ENCODE measurements at places on chromosomes 12 and 14.

DNA sequence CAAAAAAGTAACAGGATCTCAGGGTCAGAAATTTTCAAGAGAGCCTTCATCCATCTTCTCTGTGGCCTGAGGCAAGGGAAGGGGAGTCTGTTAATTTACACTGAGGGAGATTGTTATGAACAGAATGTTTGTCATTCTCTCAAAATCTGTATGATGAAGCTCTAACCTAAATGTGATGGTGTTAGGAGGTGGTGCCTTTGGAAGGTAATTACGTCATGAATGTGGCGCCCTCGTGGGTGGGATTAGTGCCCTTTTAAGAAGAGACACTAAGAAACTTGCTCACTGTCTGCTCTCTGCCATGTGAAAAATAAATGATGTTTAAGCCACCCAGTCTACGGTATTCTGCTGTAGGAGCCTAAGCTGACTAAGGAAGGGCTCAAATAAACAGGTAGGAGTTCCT lies 521.6 kb downstream of the SNAPC1 start:
- no peak for DNase-seq

- no peak for DNase-seq
Observed at GRCh38 chr14:73467377-73467776, 9.0 kb upstream of the NUMB start.

- DNase-seq: no peak
Observed at GRCh38 chr12:105783983-105784947, 354.5 kb downstream of the NUAK1 start.

- no peak for DNase-seq
Observed at GRCh38 chr12:21559855-21560569, 33.9 kb downstream of the SPX start.

- DNase-seq: no peak
Observed at GRCh38 chr14:50028458-50028857, 87.9 kb downstream of the VCPKMT start.

DNA sequence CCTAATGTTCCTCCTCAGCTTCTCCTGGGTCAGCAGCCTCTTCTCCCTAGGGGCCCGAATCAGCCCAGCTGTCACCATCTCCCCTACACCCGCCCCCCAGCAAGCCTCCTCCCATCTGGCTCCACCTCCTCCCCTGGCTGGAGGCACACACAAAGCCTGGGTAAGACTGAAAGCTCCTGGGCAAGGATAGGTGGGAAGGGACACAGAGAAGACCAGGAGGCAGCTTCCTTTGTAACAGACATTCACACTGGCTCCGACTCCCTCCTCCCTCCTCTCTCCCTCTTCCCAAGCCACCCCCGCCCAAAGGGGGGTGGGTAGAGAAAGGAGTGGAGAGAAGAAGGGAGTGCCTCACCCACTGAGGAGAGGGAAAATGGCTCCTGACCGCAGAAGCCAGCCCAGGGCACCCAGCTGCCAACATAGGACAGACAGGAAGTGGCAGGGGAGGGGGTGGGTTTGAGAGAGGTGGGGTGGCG lies 4.0 kb downstream of the CHD4 start:
- DNase-seq: no peak

- DNase-seq: no peak
Observed at GRCh38 chr12:53890081-53890480, 48.5 kb upstream of the HOXC13 start.

DNA sequence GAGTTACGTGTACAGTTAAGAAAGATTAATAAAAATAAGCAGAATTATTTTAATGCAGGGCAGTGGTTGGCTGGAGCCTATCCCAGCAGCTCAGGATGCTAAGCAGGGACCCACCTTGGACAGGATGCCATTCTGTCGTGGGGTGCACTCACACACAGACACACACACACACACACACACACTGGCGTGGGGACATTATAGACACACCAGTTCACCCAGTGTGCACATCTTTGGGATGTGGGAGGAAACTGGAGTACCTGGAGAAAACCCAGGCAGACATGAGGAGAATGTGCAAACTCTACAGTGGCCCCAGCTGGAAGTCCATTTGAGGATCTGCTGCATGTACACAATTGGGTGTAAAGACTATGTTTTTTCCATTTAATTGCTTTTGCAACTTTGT lies 12.8 kb upstream of the IFI27L2 start:
- DNase-seq: no peak

DNA sequence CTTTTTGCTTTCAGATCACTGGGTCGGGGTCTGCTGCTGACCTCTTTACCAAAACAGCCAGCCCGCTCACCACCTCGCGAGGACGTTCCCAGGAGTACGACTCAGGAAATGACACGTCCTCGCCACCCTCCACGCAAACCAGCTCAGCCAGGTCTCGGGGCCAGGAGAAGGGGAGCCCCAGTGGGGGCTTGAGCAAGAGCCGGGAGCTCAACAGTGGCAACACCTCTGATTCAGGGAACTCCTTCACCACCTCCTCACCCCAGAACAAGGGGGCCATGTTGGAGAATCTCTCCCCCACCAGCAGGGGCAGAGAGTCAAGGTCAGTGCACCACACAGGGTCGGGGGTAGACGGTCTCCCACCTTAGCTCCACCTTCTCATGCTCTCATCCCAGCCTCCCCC lies 33.4 kb upstream of the HSPB8 start:
- no peak for DNase-seq

- no peak for DNase-seq
Observed at GRCh38 chr12:16027002-16027401, 115.9 kb downstream of the DERA start.

DNA sequence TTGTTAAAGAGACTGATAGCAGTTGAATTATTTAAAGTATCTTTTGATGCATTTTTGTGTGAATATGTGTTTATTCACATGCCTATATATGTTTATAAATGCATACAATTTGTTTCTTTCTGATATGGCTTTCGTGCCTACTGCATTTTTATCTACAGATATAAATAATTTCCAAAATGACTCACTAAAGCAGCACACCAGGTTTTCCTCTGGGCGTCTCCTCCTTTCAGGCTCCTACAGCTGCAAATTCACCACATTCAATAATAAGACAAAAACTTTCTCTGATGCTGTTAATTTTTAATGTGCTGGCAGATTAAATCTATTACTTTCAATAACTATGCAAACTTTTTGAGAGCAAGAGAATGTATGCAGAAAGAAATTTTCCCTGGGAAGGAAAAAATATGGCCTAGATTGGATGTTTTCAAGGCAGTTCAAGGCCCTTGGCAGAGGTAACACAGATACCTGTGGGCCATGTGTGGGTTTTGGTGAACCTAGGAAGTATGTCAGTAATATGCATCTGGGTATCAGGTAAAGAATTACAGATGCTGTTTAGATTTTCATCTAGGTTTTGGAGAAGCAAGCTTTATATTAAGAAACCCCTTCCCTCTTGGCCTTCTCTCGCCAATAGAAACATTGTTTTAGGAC lies 381.8 kb downstream of the EGLN3 start:
- DNase-seq: no peak

GRCh38 chr14:59221568-59221967 lies 33.1 kb downstream of the DAAM1 start:
- no peak for DNase-seq

DNA sequence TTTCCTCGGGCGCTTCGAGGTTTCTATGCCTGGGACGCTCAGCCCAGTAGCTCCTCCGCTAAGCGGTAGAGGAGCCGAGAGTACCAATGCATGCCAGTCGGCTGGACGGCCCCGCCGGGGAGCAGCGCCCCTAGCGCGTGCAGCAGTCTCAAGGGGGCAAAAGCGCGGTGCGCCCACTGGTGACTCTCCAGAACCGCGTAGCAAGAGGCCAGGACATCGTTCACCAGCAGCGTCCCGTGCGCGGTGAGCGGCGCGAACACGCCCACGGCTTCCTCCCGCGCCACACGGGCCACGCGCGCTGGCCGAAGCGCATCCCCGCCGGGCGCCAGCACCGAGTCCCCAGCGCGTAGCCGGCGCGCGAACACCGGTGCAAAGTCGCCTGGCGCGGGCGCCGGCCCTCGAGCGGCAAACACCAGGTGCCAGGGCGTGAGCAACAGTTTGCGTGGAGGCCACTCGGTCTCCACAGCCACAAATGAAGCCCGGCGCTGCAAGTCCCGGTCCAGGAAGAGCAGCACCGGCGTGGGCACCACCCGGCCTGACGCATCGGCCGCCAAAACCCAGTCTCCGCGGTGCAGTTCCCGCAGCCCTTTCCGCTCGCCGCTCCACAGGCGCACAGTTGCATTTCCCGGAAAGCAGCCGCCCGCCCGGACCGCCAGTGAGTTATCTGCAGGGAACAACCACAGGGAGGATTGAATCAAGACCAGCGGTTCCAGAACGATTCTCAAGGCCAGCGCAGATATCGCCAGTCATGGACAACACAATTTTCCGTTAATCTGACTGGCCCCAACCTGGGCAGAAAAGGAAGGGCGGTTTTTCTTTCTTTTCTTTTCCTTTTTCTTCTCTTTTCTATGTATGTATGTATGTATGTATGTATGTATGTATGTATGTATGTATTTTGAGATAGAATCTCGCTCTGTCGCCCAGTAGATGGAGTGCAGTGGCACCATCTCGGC lies 4.5 kb downstream of the DHH start:
- peak; percentile 74 for DNase-seq

DNA sequence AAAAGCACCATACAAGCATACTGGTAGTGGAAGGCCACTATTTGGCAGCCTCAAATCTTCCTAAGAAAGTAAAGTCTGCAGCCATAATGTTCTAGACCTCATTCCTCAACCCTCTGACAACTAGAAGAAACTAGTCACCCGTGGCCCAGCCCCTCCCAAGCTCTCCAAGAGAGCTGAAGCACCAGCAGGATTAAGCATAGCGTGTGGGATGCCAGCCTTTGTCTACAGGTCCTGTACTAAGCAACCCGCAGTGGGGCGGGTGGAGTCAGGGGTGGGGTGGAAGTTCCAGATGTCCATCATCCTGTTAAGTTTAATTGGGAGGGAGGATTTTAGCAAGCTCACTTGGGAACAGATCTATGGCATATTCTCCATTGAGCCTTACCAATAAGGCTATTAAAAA lies 14.2 kb downstream of the SLC11A2 start:
- no peak for DNase-seq

GRCh38 chr14:91882369-91882768 lies 15.0 kb upstream of the TC2N start:
- DNase-seq: no peak

DNA sequence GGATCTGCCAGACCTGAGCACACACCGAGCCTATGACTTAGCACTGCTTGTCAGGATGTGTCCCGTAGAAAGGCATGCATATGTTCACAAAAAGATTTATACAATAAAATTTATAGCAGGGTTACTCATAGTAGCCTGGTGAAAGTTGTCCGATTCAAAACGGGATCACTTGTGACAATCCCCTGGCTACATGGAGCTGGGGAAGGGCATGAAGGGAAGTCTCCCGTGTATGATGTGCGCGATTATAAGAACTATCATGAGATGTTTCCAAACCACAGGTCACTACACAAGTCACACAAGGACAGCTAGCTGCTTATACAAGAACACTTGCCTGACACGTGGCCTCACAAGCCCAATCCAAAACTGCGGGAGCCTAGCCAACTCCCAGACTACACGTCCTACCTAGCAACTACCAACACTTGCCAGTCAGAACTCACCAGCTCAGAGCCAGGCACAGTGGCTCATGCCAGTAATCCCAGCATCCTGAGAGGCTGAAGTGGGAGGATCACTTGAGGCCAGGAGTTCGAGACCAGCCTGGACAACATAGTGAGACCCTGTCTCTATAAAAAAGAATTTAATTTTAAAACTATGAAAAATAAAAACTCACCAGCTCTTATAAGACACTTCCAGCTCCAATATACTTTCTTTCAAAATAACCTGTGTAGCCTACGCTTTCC lies 7.5 kb upstream of the CDCA4 start:
- DNase-seq: no peak

GRCh38 chr14:58805605-58806409 lies 168.0 kb downstream of the DACT1 start:
- no peak for DNase-seq

GRCh38 chr14:101361451-101362433 lies 199.6 kb upstream of the DIO3 start:
- DNase-seq: no peak

GRCh38 chr12:119990382-119990874 lies 1.4 kb downstream of the BICDL1 start:
- no peak for DNase-seq

DNA sequence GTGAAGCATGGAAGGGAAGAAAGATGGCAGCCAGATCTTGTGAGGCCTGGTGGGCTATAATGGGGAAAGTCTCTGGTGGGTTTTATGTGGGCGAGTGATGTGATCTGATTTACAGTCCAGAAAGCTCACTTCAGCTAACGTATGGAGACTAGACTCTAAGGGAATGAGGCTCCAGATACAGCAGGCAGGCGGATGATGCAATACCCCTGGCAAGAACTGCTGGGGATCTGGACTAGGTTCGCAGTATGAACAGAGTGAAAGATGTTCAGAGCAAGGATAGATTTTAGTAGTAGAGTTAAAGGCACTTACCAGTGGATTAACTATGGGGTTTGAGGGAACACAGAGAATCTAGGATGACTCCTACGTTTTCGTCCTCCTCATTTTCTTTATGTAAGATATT lies 253.1 kb downstream of the ANO2 start:
- DNase-seq: no peak

DNA sequence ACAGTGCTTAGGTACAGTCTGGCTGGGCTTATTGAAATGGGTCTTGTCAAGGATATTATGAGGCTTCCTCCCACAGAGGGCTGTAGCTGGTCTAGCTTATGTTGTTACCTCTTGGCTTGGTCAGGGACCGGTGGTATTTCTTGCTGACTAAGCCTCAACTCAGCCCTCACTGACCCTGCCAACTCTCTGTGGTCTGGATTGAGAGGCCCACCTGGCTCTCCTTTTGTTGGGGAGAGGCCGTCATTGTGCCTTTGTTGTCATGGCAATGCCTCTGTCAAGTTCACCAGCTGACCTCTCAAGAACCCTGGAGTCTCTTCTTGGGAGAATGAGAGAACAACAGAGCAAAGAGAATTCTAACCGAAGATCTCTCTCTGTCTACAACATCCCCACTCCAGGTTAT lies 245.6 kb upstream of the NPAS3 start:
- no peak for DNase-seq

- DNase-seq: no peak
Observed at GRCh38 chr12:38983117-38983571, 77.8 kb upstream of the CPNE8 start.

GRCh38 chr14:99544991-99545390 lies 59.0 kb downstream of the CCDC85C start:
- no peak for DNase-seq

DNA sequence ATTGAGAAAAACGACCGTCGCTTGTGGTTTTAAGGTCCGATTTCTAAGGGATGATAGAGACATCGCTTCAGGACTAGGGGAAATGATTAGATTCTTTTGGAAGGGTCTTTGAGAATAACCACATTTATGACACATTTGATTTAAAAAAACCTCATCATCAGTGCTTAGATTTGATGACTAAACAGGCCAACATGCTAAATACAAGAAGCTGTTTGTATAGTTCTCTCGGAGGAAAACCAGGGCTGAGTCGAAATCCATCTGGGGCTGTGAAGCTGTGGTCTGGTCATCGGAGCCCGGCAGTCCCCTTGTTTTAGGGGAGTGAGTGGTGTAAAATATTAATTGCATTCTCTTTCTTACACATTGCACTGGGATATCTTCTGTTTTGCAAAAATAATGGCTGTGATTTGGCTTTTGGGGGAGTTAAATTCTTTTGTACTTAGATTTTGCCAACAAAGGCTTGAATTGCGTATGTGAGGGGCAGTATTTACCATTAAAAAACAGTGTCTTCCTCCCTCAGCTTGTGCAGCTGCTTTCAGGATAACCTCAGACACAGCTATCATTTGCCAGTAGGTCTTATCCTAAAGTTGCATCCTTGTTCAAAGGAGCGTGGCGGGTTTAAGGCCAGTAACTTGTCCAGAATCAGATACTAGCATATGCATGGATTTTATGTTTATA lies 550 bp downstream of the GNG2 start:
- DNase-seq: no peak

GRCh38 chr12:108381787-108382436 lies 42.8 kb upstream of the CMKLR1 start:
- peak; percentile 59 for DNase-seq

All from endothelial cell (in vitro differentiated cells).